ENCODE measurements at places on chromosomes 16 and 17.

DNA sequence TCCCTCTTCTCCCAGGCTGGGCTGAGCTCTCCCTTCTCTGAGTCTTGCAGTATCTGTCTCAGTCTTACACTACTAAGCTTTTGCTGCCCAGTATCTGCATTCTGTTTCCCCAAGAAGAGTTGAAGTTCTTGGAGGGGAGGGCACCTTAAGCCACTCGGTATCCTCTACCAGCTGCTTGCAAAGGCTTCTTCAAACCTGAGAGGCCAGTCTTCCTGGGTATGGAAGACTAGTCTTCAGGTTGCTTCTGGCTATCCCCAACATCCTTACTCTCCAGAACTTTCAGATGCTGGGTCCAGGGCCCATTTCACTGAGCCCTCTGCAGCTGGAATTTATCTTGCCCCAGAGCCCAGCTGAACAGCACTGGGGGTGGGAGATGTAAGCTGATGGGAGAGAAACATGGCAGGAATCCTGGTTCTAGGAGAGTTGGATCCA is 20.1 kb downstream of the GP2 start:
- DNase-seq, result no peak

DNA sequence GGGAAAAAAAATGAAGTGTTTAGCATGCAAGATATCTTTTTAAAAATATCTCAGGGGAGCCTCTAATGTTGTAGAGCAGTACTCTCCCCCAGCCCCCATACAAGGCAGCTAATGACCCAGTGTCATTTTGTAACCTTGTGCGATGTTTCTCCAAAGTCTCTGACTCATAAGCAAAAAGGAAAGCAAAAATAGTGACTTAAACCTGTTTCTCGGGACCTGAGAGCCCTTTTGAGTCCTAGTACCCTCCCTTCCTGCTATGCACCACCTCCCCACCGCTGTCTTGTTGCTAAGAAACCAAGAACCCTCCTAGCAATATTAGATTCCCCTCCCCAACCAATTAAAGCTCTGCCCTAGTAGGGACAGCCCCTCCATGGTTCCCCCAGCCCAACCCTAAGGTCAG is 2.8 kb downstream of the MYCBPAP start:
- DNase-seq, result no peak

DNA sequence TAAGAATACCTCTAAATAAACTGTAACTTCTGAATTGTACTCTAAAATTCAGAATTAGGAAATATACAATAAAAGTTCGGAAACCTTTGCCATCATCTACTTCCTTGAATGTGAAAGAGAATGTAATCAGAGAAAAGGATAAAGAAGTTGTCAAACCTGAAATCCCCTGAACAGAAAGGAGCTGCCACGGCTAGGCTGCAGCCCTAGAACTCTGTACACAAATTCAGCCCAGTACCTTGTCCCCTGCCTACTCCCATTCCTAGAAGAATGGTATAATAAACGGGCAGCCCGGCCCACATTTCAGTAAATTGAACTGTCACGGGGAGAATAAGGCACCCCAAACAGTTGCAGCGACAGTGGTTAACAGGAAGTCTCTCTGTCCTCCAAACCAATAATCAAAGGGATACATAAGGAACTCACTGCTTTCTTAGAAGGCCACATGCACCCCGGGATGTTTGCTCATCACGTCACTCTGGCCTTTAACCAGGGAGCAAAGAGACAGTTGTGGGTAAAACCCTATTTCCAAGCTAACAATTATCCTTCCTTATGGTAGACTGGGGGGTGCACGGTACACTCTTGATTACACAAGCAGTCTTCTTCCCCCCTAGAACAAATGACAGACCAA is 24.3 kb upstream of the RFFL start:
- DNase-seq, result peak; percentile 36

- no peak for DNase-seq
Observed at GRCh38 chr16:52629296-52629695, 82.4 kb upstream of the TOX3 start.

DNA sequence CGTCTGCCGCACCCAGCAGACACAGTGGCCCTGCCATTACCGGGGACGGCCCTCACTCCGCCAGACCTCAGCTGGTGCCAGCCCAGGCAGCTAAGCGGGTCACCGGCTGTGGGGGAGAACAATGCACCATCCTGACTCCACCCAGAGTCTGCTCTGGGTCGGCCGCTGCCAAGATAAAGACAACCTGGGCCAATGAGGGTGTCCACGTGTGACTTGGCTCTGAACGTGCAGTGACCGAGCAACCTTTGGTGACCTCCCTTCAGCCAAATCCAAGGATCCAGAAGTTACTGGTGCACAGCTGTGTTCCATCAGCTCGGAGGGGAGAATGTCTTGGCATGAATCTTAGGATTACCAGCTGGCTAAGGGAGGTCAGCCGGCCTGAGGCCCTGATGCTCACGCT is 155.9 kb downstream of the NTN1 start:
- no peak for DNase-seq

GRCh38 chr16:19162085-19162484 is 6.0 kb upstream of the SYT17 start:
- DNase-seq, result no peak

DNA sequence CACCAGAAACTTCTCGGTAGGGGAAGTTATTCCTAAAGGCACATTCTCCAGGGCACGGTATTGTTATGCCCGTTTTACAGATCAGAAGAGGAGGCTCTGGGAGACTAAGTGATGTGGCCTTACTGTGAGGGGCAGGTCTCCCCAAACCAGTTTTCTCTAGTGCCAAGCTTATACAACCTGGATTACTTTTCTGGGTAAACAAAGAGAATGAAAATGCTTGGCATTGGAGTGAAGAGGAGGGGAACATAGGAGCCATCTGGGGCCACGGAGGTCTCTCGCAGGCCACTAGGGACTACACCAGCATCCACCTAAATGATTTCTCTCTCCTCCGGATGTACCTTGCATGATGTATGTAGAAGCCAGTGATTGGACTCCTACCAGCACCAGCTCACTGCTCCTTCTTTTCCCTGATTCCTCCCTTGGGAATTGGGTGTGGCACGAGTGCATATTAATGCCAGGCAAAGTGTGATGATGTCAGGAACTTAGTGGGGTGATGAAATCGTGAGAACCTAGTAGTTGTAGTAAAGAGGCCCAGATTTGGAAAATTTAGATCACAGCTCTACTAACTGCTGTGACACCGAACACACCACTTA is 674 bp downstream of the TOM1L1 start:
- DNase-seq, result peak; percentile 76

GRCh38 chr17:47281216-47281615 is 27.6 kb downstream of the ITGB3 start:
- no peak for DNase-seq

- no peak for DNase-seq
Observed at GRCh38 chr17:33680472-33680871, 387.4 kb upstream of the ASIC2 start.

- no peak for DNase-seq
Observed at GRCh38 chr17:13560935-13561334, 40.8 kb downstream of the HS3ST3A1 start.

DNA sequence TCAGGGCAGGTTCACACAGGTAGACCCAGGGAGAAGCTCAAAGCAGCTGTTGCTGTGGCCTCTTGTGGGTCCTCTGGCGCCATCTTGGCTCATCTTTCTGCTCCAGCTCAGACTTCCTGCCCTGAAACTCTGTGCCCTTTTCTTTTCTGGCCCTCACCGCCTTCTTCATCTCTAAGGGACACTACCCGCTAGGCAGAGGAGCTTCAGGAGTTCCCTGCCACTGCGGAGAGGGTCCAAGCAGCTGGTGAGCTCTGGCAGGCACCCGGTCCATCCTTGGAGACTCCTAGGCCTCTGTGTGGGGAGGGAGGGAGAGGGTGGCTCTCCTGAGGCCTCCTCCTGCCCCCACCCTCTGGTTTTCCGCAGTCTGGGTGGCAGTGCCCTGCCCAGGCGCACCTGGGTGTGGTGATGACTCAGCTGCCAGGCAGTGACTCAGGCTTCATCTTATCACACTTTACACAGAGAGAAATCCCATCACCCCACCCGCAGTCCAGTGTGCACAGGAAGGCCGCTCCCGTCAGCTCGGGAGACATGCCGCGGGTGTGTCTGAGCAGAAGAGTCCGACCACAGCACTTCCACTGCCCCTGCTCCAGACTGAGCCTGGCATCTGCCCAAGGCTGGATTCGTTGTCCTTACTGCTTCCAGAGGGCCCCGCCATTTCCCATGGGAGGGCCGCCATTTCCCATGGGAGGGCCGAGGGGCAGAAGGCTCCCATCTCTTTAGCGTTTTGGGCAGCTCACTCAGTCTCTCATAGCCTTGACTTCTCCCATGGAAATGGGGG is 7.3 kb downstream of the NT5C start:
- DNase-seq, result peak; percentile 99

- no peak for DNase-seq
Observed at GRCh38 chr16:85187447-85187846, 75.2 kb upstream of the CIBAR2 start.

DNA sequence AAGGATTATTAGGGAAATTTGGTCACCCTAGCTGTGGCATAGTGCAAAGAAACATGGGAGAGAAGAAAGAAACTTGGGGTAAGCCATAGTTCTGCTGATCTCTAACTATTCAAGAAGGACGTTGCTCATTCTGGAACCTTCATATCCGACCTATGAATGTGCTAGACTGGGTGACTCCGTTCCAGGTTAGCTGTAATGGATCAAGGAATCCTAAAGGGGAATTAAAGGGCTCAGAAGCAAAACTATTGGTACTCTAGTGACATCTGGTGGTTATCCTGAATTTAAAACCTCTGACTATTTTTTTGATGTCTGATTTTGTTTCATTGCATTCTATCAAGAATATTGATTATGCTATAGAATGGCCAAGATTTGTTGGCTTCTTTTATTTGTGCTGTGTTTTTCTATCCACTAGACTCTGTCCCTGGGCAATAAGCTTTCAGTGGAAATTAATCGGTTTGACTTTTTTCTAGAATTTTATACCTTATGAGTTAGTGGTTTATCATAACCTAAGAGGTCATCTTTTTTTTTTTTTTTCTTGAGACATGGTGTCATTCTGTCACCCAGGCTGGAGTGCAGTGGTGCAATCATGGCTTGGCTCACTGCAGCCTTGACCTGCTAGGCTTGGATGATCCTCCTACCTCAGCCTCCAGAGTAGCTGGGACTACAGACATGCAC is 19.5 kb downstream of the PCTP start:
- DNase-seq, result peak; percentile 63

- no peak for DNase-seq
Observed at GRCh38 chr16:52498328-52499059, 48.4 kb downstream of the TOX3 start.

GRCh38 chr16:1141716-1142115 is 11.2 kb upstream of the CACNA1H start:
- DNase-seq, result no peak

DNA sequence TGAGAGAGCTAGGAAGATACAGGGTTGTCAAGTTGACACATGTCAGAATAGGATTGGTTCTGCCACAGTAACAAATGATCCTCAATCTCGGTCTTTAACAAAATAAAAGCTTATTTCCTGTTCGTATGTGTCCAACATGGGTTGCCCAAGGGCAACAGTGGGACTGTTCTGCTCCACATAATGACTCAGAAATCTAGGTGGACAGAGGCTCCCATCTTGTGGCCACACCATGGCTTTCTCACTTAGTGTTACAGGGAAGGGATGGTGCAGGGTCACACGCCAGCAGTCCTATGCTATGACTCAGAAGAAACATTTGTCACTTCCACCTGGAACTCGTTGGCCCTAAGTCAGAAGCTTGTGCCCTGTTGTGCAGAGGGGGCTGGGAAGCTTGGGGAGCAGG is 364.9 kb downstream of the SNX29 start:
- DNase-seq, result peak; percentile 82

DNA sequence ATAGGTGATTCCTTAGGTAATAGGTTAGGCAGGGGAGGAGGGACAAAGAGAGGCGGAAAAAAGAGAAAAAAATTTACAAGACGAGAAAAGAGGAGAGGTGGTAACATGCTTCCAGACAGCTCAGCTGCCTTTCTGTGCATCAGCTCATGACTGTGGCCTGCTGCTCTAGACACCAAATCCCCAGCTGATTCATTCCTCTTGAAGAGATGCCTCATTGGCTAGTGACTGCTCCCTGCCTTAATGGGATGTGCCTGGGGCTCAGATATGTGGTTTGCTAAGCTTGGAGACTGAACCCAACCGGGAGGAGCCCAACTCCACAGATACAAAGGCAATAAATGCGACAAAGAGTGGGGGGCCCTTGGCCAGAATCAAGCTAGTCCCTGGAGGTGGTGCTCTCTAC is 105.9 kb upstream of the FAM20A start:
- DNase-seq, result no peak

GRCh38 chr17:2749058-2749783 is at the start of gene CCDC92B:
Gene CCDC92B, minus strand, starts transcription at chr17:2749652. Its CDS starts 14,507 bp downstream, at chr17:2735145.
- DNase-seq, result no peak

DNA sequence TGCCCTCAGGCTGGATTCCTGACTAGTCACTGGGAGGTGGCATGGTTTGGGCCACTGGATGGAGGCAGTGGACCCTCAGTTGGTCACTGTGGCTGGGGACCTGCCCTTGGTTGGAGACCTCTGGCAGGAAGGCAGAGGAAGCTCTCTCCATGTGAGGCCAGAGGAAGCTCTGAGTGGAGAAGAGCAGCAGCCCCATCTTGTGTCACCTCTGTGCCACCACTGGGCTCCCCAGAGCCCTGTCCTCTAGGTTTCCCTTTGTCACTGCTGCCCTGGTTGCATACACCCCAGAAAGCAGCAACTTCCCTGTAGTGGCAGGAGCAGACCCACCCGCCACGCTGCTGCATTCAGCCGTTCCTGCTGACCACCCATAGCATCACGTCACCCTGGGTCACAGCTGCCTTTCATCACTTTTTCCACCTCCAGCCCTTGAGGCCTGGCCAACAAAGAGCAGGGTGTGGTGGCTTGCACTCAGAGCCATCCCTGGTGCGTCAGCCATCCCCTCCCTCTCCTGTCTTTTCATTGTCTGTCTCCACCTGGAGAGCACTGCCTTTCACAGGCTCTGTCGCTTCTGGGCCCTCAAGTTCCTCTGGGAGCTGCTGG is 11.9 kb downstream of the CTRL start:
- no peak for DNase-seq

DNA sequence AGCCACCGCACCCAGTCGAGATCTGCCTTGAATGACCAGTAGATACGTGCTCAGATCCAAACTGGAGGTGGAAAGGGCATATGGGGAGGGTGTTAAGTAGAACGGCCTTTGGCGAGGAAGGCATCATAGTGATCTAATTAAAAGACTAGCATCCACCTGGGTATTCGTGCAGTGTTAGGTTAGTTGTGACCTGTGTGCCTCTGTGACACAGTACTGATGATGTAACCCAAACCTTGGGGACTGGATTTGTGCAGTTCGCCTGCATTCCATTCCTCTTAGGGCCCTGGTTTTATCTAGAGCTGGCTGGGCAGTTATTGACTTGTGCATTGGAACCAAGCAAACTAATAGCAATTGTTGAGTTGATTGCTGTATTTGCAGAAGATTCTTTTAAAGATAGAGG is 47.9 kb downstream of the SNX29 start:
- DNase-seq, result no peak

- DNase-seq, result no peak
Observed at GRCh38 chr16:89193576-89194293, 6.6 kb downstream of the SLC22A31 start.

All from SW480 (cell line).